ENCODE measurements at places on chromosomes 12 and 14. TPM values are rescaled to one million over a fixed set of nuclear protein-coding genes. Genes with fewer than 3 reads are reported as not detected.

GRCh38 chr12:123942911-123943648 is 29.6 kb downstream of the CCDC92 start:
- no peak for DNase-seq

GRCh38 chr14:22311636-22312035 is 277.4 kb downstream of the DAD1 start:
- no peak for DNase-seq

DNA sequence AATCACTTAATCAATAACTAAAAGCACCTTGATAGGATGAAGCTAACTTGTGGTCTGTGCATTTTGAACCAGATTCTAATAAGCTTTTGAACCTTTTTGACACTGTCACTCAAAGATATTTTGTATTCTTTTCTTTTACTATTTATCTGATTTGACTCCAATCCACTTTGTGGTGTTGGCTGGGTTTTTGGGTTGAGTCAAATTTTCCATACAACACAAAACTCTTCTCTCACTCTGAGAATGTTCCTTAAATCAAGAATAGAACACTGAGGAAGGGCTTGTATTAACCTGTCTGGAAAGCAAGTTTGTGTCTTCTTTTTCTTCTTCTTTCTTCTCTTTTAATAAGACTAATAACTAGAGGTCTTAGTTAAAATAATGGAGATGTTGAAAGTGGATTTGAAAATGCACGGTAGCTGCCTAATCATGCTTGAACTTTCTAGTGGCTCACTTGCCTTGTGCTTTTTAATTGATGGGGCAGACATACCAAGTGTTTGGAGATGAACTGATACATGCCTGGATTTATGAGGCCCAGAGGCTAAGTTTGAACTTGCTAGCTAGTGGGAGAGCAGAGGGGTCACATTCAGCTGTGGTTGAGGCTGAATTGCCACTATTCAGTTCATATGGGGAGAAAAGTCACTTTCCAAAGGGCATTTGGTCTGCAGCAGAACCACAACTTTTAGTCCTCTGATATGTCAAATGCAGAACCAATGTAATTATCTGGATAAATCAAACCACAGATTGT is 93.5 kb upstream of the PTHLH start:
- DNase-seq = no peak

GRCh38 chr14:88983755-88984154 is 159.3 kb downstream of the TTC8 start:
- no peak for DNase-seq

DNA sequence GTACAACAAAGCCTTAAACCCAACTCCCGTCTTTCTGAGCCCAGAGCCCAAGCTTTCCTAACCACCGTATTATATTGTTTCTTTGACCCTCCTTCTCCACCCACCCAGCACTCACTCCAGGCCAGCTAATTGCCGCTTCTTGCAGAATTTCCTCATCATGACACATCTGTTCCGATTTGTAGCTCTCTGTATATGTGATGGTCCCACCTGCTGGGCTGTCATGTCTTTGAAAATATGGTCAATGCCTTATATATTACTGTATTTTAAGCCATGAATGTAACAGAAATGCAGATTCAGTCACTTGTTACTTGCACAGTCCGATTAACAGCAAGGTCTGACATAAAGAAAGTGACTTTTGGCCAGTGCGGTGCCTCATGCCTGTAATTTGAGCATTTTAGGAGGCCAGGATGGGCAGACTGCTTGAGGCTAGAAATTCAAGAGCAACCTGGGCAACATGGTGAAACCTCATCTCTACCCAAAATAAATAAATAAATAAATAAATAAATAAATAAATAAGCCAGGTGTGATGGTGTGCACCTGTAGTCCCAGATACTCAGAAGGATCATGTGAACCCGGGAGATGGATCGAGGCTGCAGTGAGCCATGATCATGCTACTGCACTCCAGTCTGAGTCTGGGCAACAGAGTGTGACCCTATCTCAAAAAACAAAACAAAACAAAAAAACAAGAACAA is 359.8 kb downstream of the ATP23 start:
- no peak for DNase-seq

Gene KICS2
- total RNA-seq = 17.2 TPM
